ENCODE measurements at places on chromosomes 2 and 18.
A peak's percentile ranks its signal among the peaks of the same experiment; 100 is the strongest.

GRCh38 chr18:21406116-21406515 is 164.1 kb downstream of the GREB1L start:
- peak; percentile 38 for DNase-seq

- no peak for DNase-seq
Observed at GRCh38 chr2:143622106-143622505, 492.9 kb downstream of the ARHGAP15 start.

DNA sequence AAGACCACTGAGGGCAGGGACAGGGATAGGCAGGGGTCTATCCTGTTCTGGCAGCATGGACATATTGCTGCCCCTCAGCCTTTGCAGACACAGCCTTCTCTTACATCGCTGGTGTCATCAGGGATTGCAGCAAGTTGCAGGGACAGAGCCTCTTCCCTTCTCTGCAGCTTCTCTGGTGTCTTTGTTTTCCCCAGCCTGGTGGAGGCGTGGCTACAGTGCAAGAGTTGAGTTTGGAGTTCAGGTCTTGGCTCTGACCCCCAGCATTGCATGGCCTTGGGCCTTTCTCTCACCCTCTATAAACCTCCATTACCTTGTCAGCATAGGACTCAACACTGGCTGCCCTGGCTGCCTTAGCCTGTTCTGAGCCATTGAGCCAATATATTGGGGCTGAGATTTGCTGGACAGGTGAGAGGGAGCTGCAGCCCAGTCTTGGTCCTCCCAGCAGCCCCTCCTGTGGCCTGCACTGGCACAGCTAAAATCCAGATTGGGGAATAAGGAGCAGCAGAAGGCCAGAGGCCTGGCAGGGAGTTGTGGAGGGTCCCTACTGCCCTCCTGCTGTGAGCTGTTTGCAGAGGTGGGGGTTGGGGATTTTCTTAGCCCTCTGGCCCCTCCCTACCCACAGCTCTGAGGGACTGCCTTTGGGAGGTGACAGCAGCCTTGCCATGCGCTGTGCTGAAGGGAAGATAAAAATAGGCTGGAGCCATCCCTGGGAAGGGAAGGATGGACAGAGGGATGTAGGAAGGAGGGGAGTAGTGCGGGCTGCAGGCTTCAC is 22.8 kb downstream of the EHD3 start:
- DNase-seq = no peak

GRCh38 chr2:22904126-22904684 is 480.8 kb upstream of the KLHL29 start:
- peak; percentile 2 for DNase-seq

DNA sequence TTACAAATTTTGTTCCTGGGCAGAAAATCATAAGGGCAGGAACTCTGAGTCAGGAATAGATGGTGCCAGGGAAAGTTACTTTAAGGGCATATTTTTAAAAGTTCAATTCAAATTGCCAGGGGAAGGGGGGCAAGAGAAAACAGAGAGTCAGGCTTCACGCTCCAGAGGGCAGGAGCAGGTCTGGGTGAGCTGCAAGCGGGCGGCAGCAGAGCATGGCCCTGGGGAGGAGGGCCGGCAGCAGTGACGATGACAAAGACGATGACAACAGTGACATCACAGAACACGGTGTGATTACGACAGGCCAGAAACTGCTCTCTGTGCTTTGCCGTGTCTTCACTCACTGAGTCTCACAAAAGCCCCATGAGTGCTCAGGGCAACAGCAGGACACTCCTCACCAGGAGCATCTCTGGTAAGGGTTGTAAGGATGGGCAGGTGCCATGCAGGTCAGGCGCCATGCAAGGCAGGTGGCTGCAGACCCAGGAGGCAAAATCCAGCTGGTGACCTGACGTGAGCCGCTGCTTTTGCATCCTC is 23.3 kb downstream of the CHST10 start:
- no peak for DNase-seq

DNA sequence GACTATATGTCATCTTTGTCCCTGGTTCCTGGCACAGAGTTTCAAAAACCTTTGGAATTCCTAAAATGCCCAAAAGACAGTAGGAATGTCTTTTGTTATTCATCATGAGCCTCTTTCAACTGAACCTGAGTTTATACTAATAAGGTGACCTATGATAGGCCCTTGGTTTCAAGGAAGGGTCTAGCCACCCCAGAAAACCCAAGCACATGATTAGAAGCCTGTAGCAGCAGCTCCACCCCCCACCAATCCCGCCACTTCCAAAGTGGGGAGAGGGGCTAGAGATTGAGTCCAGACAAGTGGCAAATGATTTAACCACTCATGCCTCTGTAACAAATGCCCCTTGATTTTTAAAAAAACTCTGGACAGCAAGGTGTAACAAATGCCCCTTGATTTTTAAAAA is 56.8 kb downstream of the ADD2 start:
- DNase-seq = no peak

DNA sequence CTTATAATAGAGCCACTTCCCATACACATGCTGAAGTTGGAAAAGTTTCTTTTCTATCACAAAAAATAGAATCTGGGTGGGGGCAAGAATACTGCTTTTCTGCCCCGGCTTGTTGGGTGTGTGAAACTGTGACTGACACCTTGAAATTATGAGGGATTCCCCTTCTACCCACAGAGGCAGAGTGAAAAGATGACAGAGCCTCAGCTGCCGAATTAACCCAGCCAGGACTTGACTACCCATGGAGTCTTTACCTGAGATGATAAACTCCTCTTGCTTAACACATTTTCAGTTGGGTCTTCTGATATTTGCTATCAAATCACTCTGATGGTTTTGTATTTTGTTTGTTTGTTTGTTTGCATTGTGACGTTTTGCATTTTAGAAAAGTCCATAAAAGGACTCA is 66.0 kb upstream of the PMAIP1 start:
- no peak for DNase-seq

GRCh38 chr2:73268830-73269685 is 15.2 kb downstream of the FBXO41 start:
- no peak for DNase-seq

- no peak for DNase-seq
Observed at GRCh38 chr18:62904396-62905285, 189.3 kb downstream of the PHLPP1 start.

DNA sequence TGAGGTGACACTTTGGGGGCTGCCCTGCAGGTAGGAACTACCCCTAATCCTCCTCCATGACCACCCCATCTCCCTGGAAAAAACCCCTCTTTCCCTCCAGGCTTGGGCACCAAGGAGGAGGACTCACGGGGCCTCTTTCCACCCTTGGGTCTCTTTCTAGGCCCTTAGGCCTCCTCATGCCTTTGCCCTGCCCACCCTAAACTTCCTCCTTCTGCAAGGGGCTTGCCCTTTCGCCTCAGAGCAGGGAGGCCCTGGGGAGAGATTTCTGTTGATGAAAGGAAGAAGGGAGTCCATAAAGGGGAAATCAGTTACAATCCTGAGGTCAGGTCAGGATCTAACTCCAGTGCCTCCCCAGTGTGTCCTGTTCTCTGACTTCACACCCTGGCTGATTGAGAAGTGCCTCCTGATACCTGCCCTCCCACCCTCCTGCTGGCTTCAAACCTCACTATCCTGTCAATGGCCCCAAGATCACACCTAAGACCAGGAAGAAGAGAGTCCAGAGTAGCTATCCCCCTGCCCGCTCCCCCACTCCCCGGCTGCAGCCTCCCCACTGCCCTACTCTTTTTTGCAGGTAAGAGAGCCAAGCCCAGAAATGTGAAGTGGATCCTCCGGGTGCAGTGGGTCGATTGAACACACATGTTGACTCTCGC is 16.7 kb upstream of the TNS1 start:
- no peak for DNase-seq

GRCh38 chr2:190562121-190562520 is 27.6 kb upstream of the NEMP2 start:
- no peak for DNase-seq

- DNase-seq = peak; percentile 59
Observed at GRCh38 chr2:235027558-235028214, 75.9 kb downstream of the SH3BP4 start.

DNA sequence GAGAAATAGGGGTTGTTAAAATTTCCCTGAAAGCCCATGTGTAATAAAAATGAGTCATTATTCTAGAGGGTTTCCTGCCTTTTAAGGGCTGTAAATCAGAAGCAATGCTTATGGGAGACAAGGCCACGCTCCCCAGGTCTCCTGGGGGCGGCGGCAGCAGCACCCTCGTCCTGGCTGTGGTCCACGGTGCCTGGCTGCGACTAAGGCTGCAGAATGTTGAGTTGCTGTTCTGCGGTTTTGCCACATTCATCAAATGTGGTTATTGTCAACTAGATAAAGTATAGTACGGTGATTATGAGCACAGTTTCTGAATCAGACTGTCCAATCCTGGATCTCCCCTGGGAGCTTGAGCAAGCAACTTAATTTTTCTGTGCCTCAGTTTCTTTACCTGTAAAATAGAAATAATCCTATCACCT is 11.9 kb upstream of the AGFG1 start:
- DNase-seq = peak; percentile 87

DNA sequence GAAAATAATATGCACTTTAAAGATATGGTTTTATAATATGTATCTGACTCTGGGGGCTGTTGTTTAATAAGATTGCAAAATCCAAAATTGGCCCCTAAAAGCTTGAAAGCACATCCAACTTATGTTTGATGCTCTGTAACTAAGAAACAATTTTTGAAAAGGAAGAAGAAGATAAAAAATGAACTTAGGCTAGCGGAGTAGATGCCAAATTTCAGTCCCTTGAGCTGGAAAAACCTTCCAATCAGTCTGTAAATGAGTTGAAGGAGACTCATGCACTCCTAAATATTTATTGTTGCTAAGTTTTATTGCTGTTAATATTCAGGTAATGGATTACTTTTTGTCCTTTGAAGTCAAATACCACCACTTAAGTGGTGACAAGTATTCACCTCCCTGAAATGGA is 465.0 kb downstream of the ZEB2 start:
- no peak for DNase-seq
